ENCODE measurements at places on chromosomes 2 and 18.
A peak's percentile ranks its signal among the peaks of the same experiment; 100 is the strongest.

- DNase-seq: no peak
Measured at GRCh38 chr2:126850940-126851339, 47.8 kb upstream of the TEX51 start.

GRCh38 chr2:210686401-210686800, 130.0 kb downstream of the CPS1 start:
- DNase-seq: no peak

- no peak for DNase-seq
Measured at GRCh38 chr2:10424051-10424450, 24.1 kb downstream of the ODC1 start.

GRCh38 chr2:13758412-13758811, 874.1 kb upstream of the LRATD1 start:
- no peak for DNase-seq

DNA sequence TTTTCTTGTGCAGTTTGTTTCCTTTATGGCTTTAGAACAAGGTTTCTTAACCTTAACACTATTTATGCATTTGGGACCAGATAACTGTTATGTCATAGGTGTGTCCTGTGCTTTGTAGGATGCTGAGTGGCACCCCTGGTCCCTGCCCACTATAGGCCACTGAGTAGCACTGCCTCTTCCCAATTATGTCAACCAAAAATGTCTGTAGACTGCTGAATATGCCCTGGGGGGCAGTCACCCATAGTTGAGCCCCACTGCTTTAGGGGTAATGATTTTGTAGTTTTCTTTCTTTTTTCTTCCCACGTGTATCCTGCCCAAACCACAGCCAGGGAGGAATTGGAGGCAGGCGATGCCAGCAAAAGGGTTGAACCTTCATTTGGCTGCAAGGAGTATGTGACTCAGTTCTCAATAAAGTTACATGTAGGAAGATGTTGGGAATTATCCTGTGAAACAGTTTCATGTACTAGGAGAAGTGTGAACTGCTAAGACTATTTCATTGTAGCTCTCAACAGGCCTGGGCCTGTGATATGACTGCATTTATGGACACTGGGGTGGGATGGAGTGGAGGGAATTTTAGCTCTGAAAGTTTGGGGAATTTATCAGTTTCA, 65.7 kb downstream of the FMNL2 start:
- no peak for DNase-seq

GRCh38 chr2:230713331-230714135, 891 bp downstream of the CAB39 start:
- DNase-seq: peak; percentile 47

- DNase-seq: no peak
Measured at GRCh38 chr18:55343396-55344073, 244.5 kb downstream of the TCF4 start.

- DNase-seq: no peak
Measured at GRCh38 chr2:74867841-74868658, 34.1 kb downstream of the HK2 start.

DNA sequence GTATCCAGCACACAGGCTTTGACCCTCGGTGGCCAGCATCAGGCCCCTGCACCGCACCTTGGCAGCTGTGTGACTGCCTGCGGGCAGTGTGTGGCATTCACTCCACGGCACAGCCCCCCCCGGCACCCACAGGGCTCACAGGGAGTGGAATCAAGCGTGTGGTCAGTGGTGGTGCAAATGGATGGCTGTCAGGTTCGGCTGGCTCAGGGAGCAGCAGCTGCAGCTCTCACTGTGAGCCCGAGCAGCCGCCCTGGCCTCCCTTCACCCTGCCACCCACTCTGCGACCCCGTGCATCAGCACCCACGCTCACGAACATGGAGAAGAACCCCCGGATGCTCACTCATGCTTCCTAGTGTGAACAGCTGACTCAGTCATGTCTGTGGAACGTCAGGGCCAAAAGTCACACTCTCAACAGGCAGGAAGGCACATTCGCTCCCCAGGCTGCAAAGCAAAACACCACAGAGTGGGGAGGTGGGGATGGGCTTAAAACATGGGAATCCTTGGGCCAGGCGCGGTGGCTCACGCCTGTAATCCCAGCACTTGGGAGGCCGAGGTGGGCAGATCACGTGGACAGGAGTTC, 41.5 kb upstream of the GPC1 start:
- DNase-seq: no peak

GRCh38 chr2:74050151-74050550, 65.4 kb downstream of the TET3 start:
- DNase-seq: no peak

GRCh38 chr2:69954084-69954483, 7.3 kb downstream of the ASPRV1 start:
- DNase-seq: no peak

DNA sequence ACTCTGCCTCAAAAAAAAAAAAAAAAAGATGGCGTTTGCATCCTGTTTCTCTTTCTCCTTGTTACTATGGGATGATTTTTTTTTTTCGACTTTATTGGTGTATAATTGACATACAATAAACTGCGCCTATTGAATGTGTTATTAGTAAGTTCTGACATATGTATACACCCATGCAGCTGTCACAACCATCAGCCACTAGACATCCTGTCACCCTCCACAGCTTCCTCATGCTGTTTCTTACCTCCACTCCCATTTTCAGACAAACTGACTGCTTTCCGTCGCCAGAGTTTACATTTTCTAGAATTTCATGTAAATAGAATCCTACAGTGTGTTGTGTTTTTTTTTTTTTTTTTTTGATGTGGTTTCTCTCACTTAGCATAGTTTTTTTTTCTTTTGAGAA, 27.9 kb downstream of the RRM2 start:
- DNase-seq: no peak

- no peak for DNase-seq
Measured at GRCh38 chr2:17740203-17740602, 13.4 kb downstream of the SMC6 start.

DNA sequence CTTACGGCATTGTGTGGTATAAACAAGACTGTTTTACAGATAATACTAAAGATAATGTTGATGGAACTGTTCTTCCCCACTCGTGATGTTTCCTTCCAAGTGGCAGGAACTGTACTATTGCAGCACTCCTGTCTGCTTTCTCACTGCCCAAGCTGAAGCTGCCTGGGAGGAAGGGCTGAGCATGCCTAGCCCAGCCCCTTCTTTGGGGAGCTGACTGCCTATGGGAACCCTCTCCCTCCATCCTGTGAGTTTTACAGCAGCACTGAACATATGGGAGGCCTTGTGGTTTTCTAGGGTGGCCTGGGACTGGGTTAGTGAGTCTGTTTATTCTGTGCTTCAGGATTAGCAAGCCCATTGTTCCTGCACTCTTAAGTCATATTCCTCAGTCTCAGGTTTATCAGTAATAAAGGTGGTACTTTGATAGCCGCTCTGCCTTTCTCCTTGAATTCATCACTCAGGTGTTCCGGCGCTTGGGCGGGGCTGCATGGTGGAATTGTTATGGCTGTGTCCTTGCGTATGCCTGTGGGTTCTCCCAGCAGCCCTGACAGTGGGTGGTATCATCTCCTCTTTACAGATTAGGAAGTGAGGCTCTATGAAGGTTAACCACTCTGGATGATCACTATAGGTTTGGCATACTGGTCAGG, 379.7 kb downstream of the PTPRM start:
- no peak for DNase-seq

DNA sequence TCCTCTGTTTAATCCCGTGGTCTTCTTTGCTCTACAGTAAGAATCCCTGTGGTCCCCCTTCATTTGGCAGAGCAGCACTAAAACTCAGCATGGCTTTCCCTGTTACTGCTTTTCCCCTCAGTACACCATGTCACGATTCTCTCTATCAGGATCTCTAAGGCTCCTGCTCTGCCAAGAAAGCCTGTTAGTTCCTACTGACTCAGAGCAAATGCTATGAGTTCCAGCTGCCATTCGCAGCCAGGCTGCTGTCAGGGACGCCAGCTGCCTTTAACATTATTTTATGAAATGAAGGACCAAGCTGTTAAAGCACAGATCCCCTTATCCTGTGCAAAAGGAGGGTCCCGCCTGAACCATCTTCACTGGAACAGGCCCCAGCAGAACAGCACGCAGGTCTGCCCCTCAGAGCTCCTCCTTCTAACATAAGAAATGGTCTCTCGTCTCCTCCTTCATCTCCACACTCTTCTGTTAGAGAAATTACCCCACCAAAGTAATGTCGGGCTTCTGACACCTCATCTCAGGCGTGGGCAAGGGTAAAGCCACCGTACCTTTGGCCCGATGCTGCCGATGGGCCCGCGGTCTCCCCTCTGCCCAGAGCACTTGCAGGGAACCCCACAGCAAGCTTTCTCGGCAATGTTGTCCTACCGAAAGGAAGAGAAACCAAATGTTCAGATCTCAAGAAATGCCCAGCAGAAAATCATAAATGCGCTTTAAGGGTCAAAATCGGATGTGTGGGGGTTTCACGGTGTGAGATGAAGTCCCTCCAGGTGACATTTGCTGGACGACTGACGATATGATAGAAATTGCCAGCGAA, 52.6 kb downstream of the COL6A3 start:
- no peak for DNase-seq

DNA sequence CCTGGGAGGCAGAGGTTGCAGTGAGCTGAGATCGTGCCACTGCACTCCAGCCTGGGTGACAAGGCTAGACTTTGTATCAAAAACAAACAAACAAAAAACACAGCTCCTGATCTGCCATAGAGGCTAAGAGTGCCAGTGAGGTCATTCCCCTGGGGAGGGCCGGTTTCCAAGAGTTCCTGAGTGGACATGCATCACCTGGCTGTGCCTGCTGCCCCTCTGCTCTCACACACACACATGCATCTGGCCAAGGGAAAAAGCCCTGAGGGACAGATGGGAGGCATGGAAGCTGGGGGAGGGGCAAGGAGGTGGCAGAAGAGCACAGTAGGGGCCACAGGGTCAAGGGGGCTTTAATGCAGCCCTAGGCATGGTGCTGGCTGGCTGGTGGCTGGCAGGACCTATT, 60.4 kb downstream of the ZBTB7C start:
- no peak for DNase-seq

DNA sequence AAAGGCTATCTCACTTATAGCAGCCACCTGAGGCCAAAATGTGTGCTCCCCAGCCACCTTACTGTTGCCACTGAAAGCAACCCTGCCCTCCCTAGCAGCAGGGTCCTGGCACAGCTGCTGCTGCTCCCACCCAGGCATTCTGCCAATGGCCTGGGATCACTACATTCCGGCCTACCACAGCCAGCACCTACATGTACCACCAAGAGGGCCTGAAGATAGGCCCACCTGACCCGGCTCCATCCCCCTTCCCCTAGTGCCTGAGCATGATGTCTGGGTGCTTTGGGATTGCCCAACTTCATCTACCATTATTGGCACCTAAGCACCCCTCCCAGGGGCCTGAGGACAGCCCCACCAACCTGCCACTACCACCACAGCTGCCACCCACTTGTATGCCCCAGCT, 34.6 kb upstream of the PAX3 start:
- no peak for DNase-seq

DNA sequence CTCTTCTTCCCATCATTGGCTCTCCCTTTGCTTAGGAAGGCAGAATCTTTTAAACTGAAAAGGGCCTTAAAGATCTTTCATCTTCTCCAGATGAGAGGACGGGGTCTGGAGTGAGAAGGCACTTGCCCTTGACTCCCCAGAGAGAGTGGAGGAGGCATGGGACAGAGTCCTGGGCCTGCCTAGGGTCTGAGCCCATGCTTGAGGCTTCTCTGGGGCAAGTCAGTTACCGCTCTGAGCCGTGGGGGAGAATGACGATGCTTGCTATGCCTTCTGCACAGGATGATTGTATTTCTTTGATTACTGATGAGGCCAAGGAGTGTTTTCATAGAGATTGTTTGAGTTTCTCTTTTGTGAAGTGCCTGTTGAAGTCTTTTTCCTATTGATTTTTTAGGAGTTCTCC, 921 bp downstream of the PLB1 start:
- DNase-seq: no peak

DNA sequence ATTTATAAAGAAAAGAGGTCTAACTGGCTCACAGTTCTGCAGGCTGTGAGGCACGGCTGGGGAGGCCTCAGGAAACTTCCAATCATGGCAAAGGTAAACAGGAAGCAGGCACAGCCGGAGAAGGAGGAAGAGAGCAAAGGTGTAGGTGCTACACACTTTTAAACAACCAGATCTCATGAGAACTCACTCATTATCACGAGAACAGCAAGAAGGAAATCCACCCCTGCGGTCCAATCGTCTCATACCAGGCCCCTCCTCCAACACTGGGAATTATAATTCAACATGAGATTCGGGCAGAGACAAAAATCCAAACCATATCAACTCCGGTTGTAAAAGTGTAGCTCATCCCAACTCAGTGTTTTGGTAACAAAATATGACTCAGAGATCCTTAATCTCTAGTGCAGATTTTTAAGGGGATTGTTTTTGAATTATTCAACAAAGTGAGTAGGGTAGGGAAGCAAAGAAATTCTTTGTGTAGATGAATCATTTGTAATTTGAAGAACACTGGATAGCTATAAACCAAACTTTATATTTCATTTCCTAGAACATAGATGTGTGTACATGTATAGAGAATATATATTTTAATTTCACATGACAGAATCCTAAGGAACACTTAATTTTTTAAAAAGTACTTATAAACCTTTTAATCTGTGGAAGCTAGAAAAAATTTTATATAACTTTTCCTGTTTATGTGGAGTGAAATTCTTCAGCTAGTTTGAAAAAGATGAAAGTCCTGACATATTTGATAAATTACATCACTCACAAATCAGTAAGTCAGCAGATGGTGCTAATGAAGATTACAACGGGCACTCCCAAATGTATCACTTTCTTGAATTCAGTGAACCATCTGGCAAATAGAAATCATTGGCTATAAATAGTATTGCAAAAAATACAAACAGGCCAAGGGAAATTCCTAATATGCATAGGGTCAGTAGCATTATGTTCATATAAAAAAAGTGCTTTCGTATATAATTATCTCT, 130.1 kb downstream of the OLA1 start:
- no peak for DNase-seq

DNA sequence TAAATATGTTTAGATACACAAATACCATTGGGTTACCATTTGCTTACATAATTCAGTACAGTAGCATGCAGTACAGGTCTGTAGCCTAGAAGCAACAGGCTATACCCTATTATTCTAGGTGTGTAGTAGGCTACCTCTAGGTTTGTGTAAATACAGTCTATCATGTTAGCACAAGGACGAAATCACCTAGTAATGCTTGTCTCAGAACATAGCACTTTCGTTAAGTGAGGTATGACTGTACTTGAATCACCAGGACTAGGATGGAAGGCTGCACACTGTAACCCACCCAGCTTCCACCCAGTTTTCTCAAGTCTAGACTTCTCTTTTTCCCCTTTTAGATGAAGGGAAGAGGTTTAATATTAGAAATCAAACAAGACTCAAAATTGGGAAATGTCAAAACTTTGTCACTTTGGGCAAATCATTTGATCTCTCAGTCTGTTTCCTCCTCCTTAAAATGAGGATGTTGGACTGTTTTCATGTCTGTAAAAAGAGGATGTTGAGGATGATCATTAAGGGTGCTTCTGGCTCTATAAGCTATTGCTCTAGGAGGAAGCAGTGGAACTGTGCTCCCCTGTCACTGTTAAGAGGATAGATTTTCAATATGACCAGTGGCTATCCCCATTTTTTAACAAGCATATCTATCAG, 3.7 kb upstream of the SOCS6 start:
- no peak for DNase-seq

- no peak for DNase-seq
Measured at GRCh38 chr2:45312275-45312674, 298.8 kb downstream of the SRBD1 start.

GRCh38 chr2:16021611-16022363, 81.4 kb downstream of the MYCN start:
- no peak for DNase-seq

Data from activated effector memory CD4-positive, alpha-beta T cell treated with Interleukin-2 at 50 U/mL for 16 hours (primary cell).